ENCODE measurements at places on chromosomes 4 and X.
A peak's percentile ranks its signal among the peaks of the same experiment; 100 is the strongest.

DNA sequence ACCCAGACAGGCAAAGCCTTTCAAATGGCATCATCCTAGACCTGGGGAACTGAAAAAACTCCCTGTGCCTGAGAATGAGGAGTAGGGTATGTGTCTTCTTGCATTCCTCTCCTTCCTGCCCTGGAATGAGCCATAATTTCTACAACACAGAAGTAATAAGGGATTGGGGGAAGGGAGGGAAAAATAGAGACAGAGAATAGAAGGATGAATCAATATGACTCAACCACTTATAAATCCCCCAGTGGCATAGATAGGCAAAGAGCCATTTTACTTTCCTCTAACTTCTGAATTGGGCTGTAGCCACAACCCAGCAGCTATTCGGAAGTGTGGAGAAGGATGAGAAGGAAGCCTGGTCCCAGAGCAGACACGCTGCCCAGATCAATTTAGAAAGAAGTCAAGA, 99.9 kb downstream of the NHS start:
- DNase-seq: no peak

DNA sequence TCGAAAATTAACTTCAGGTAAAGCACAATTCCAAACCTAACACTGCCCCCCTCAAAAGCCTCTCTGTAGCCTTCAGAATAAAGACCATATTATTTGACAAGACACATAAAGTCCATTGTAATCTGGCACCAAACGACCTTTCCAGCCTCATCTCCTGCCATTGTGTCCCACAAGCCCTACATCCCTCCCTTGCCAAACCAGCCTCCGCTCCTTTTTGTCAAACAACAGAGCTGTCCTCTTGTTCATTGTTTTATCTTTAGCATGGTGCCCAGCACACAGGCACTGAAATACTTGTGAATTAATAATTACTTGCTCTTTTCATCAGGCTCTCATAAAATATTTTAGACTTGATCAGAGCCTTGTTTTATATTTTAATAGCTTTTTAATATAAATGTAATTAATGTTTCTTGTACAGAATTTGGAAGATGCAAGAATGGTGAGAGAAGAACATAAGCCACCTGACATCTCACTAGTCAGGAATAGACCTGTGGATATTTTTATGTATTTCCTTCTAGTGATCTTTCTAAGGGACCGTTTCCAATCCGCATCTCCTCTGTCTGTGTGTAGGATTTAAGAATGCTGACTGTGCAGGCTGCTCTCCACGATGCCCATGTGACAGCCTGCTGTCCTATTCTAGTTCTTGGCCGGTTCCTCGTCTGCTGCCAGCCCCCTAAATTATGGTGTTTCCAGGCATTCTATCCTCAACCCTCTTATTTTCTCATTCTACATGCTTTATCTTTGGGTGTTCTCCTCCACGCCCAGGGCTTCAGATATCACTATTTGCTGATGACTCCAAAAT, 3.0 kb upstream of the IRF2 start:
- DNase-seq: no peak

GRCh38 chr4:182569561-182569960, 326.4 kb downstream of the TENM3 start:
- DNase-seq: no peak

DNA sequence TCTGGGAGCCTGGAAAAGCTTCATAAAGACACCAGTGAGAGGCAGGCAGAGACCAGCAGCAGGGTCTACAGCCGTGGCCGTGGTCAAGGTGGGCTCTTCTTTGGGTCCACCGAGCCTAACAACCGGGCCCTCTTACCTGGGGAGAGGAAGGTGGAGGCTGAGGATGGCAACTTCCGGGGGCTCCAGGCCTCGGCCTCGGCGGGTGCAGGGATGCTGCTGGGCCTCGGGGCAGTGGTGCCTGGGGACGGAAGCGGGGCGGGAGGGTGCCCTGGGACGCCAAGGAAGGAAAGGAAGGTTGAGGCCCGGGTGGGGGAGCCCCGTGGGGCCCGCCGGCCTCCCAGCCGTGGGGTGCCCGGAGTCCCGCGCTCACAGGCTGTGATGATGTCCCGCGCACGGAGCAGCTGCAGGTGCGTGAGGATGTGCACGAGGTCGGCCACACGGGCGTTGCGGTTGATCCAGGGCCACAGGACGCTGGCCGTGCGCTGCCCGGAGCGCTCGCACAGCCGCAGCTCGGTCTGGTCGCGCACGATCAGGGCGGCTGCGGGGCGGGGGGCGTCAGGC, 561 bp downstream of the IRAK1 start:
- DNase-seq: no peak

DNA sequence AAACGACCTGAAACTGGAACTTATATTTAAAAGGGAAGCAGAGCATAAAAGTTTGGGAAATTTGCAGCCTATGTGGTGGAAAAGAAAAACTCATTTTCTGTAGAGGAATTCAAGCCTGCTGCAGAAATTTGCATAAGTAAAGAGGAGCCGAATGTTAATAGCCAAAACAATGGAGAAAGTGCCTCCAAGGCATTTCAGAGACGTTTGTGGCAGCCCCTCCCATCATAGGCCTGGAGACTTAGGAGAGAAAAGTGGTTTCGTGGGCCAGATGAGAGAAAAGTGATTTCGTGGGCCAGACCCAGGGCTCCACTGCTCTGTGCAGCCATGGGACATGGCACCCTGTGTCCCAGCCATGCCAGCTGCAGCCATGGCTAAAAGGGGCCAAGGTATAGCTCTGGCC, 361.9 kb downstream of the PCDH19 start:
- no peak for DNase-seq

DNA sequence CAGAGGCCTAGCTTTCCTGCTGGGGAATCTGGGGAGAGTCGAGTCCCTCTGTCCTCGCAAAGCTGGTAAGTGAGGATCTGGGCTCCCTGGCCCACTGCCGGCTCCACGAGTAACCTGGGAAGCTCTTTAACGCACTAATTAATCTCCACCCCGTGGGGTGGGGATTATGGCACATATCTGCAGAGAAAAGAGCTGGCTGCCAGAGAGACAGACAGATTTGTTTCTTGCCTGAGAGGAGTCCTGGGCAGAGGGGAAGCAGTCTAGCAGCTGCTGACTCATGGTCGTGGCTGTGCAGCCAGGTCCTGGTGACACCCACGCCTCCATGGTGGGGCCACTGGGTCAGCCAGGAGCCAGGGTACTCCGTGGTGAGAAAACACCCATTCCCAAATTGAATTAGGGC, 14.0 kb downstream of the SORCS2 start:
- no peak for DNase-seq

- peak; percentile 82 for DNase-seq
Measured at GRCh38 chr4:140135529-140136088, 18.4 kb downstream of the MAML3 start.

GRCh38 chr4:78056265-78057129, 626 bp upstream of the FRAS1 start:
- DNase-seq: peak; percentile 91

All from NCI-H1092 treated with DMSO at 0.1 percent for 48 hours (cell line).